Left lobe of liver (tissue), 2 donors: ENCODE measurements at places on chromosomes 4 and X. TPM values are rescaled to one million over a fixed set of nuclear protein-coding genes. Genes with fewer than 3 reads are reported as not detected.

- no peak for DNase-seq
These were observed 165.3 kb upstream of the BCOR start for GRCh38 chrX:40263014-40263560.

DNA sequence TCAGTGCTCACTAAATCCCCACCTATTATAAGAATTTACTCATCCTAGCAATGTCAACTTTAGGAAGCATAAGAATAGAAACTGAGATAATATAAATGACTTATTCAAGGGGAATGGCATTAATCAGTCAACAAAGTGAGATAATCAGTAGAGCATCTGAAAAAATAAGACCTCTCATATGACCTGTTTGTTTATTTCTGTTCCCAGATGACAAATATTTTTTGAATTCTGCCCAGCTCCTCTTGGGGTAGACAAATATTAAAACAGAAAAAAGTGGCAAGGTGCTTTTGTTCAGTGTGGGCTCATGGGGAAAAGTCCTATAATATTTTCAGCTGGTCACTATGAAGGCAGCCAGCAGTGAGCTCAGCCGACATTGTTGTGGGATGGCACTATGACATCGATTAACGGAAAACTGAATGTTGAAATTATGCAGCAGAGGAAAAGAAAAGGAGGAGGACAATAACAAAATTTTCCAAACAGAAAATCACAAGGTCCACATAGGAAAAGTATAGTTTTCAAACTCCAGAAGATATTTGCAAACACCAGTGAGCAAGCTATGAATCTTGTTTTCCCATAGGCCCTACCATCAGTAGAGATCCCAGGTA lies 109.6 kb downstream of the ANXA3 start:
- DNase-seq: no peak

Gene SATL1
- not detected for total RNA-seq

DNA sequence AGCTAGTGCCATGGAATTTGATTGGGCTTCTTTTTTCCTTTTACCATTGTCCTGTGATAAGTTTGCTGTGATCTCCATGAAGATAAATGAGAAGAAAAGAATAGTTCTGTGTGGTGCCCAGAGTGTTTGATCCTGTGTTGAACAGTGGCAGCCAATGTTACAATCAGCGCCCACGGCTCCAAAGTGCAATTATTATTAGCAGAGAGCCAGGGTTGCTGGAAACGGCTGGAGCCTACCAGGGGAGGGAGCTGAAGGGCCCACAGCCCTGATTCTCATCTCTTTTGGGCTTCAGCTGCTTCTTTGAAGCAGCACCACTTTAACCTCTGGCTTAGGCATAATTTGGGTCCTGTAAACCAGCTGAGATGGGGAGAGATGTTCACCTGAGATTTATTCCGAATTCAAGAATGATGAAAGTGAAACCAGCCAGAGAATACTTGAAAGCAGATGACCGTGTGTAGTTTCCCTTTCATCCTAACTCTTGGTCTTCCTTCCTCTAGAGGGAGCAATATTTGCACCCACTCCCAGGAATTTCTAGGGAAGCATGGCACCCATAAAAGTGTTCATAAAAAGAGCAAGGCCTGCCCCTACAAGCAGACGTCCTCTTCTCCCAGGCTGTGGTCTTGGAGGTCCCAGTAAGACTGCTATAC lies 298.3 kb downstream of the EVC2 start:
- no peak for DNase-seq

DNA sequence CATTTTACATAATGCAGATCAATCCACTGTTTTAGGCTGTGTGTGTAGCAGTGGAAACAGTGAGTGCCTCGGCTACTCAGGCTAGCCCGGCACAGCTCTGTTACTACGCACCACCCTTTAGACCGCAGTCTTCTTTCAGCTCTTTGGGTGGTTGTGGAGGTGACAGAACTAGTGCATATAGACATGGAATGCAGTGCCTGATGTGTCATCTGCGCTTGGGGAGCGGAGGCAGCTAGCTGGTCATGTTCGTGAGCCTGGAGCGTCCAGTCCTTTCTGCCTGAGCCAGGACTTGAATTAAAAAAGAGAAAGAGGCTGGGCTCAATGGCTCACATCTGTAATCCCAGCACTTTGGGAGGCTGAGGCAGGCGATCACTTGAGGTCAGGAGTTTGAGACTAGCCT lies 4.8 kb downstream of the TBC1D14 start:
- DNase-seq: no peak

DNA sequence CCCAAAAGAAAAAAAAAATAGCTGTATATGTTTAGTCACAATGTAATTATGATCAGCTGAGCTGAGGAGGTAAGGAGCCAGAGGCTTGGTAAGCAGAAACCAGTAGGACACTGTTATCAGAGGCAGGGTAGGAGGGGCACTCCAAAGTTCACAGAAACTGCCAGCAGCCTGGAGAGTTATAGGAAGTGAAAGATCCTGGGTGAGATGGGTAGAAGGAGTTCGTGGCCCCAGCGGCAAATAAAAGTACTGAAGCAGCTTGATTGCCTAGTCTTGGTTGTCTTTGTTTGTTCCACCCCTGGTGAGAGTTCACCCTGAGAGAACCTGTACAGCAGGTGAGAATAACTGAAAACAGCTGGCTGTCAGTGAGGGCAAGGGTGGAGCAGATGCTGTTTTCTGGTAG lies 340.8 kb downstream of the ADGRL3 start:
- no peak for DNase-seq

Gene DTHD1
- 0.05 TPM for total RNA-seq
